Tongue (tissue), 3 donors: ENCODE measurements at places on chromosomes 11 and 22. TPM values are rescaled to one million over a fixed set of nuclear protein-coding genes. Genes with fewer than 3 reads are reported as not detected.

DNA sequence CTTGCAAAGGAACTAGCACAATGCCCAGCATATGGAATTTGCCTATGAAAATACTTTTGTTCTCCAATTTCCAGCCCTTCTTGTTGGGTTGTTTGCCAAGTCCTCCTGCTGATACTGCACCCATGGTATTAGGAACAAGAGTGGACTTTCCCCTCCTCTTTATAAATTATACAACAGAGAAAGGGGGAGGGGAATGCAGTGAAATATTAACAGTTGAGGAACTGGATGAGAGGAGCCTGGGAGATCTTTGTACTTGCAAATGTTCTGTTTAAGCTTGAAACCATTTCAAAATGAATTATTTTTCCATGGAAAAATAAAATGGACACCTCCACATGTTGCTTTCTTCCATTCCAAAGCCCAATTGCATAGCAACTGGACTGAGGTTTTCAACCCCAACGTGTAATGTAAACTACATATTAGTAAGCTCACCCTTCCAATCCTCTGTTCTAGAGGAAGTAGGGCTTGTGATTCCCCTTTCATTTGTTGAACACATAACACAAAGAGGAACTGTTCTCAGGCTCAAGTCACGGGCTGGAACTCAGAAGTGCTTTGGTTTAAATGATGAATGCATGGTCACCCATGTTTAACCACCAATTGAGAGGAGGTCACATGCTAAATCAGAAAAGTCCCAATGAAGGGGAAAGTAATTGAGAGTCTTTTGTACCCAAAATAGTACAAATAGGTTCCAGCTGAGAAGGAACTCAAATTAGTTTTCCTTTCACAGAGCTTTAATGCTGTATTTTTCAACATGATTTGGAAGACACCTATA, 66.2 kb upstream of the ZC3H12C start:
- DNase-seq, result peak; percentile 5

GRCh38 chr11:76493626-76494539, 49.1 kb downstream of the EMSY start:
- DNase-seq, result peak; percentile 22

DNA sequence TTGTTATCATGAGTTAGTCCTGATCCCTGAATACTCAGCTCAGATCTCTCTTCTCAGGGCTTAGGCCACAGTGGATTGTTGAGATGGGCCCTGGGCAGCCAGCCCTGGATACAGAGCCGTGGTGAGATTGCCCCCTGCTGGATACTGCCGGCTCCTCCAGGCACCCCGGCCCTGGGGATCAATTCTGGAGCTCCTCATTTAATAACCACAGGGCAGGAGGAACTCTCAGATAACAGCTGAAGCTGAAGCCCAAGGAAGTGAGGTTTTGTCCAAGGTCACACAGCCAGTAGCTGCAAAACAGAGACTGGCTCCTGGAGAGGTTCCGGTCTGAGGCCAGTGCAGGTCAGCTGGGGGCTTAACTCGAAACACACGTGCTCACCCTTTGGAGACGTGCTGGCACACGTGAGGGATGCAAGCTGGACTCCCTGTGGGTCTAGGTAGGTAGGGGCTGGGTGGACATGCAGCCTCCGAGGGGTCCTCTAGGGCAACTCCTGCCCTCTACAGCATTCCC, 16.0 kb downstream of the USH1C start:
- DNase-seq, result peak; percentile 69

DNA sequence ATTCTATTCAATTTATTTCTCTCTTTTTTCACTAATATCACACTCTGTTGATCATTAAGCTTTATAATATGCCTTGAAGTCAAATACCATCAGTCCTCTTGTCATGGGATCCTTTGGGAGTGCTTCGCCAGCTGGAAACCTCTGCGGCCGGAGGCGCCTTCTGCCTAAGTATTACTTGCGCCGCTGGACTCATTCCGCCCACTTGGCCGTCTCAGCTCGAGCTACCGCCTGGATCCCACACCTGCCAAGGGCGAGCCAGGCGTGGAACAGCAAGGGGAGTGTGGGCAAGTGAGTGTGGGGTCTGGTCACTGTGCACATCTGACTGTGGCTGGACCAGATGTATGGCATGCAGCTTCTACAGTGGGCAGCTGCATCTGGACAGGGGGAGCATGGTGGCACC, 9.1 kb upstream of the MAP6 start:
- DNase-seq, result no peak

DNA sequence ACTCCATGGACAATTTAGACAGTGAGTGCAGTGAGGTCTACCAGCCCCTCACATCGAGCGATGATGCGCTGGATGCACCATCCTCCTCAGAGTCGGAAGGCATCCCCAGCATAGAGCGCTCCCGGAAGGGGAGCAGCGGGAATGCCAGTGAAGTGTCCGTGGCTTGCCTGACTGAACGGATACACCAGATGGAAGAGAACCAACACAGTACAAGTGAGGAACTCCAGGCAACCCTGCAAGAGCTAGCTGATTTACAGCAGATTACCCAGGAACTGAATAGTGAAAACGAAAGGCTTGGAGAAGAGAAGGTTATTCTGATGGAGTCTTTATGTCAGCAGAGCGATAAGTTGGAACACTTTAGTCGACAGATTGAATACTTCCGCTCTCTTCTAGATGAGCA, 51.4 kb downstream of the SPECC1L start:
- DNase-seq, result no peak

DNA sequence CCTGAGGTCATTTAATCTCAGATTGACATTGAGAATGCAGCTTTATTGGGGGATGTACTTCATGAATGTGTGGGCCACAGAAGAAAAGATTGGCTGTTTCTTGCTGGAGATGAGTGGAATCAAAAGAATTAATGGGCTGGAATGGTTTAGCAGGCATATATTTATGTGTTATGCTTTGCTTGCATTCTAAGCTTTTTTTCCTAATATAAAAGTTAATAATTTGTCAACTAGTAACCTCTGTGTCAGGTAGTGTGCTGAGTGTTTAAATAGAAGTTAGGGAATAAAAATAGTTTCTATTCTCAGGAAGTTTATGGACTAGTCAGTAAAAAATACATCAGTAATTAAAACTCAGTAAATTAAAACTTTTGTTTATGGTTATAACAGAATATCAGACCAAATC, 67.4 kb upstream of the PRODH start:
- no peak for DNase-seq

DNA sequence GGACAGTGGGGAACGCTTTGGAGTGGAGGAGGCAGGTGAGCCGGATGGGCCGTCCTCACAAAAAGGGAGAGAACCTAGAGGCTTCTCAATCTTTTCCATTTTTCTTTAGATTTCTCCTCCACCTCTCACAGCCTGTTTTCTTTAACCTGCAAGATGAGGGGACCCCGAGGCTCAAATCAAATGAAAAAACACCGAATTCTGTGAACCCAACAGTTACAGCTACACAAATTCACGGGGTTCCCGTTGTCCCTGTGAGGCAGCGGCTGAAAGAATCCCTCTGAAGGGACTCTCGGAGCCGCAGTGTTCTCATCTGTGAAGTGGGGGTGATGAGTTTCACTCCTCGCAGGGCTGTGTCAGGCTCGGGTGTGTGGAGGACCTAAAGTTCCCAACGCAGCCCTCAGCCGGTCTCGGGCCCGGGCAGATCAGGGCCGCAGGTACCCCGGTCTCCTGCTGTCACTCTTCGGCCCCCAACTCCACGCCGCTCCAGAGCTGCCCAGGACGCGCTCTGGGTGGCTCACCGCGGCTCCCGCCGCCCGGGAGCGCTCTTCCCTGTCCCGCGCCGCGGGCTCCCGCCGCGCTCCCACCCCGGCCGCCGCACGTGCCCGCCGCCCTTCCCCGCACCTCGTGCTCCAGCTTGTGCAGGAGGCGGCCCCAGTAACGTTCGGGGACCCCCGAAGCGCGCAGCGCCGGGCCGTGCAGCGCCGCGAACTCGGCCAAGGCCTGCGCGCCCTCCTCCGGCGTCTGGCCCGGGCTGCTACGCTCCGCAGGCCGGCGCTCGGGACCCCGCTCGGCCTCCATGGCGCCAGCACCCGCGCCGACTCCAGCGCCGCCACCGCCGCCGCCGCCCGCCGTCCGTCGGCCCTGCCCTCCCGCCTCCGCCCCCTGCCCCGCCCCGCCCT, at the start of gene TTLL12:
TSS of gene TTLL12 (minus strand) at position 863 of the 899 bp plus-strand sequence. CDS start at position 798, 65 bp downstream.
- DNase-seq, result peak; percentile 79

DNA sequence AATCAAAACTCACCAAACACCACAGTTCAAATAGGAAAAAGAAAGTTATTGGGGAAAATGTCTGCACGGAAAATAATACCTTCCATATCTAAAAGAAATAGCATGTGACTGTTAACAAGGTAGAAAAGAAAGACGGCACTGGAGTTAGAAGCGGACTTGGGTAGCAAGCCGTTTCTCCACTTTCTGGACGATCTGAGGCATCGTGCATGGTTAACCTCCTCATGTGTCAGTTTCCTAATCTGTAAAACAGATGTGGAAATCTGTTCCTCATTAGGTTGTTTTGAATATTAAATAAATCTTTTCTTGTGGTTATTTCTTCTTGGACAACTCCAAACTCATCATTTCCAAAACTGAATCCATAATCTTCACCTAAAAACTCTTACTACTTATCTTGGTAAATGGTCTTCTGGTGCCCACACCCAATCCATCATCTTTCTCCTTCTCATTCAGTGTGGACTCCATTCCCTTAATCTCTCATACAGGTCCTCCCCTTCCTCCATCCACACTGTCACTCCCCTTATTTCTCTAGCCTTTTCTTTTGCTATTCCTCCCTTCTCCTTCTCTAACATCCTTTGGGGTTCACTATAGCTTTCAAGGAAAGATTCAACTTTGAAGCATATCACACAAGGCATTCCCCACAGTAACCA, 53.5 kb downstream of the VSIG10L2 start:
- peak; percentile 25 for DNase-seq

- DNase-seq, result no peak
These were observed 43.0 kb downstream of the MAPK1 start for GRCh38 chr22:21824445-21824912.

DNA sequence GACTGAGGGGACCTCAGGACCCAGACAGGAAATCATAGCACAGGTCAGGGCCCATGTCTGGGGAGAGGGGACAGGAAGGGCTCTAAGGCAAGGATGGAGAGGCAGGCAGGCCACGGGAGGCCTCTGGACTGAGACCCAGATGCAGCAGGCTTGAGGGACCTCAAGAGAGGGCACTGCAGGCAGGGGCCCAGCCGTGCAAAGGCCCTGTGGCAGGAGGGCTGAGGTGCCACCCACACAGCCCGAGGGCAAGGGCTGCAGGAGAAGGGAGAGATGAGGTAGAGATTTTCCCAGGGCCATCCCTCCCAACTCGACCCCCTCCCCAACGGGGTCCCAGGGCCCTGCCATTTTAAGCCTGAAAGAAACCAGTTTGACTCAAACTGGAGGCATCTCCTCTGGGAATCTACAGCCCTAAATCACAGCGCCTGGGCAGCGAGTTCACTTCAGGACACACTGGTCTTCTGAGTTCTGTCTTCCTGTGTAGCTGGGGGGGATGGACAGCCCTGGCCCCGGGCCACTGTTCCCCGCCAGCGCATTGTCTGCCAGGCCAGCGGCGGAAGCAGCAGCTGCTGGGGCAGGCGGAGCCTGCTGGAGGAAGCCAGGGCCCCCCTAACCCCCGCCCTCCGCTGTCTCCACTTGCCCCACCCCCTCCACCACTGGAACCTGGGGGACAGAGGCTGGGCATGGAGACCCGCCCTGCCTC, 20.3 kb upstream of the WNT7B start:
- DNase-seq, result peak; percentile 96

- DNase-seq, result no peak
These were observed 432.2 kb upstream of the NARS2 start for GRCh38 chr11:79006854-79007253.

GRCh38 chr11:19344661-19345518, 104.1 kb upstream of the E2F8 start:
- DNase-seq, result peak; percentile 48

- DNase-seq, result no peak
These were observed 10.1 kb downstream of the TSPAN4 start for GRCh38 chr11:852762-853161.

DNA sequence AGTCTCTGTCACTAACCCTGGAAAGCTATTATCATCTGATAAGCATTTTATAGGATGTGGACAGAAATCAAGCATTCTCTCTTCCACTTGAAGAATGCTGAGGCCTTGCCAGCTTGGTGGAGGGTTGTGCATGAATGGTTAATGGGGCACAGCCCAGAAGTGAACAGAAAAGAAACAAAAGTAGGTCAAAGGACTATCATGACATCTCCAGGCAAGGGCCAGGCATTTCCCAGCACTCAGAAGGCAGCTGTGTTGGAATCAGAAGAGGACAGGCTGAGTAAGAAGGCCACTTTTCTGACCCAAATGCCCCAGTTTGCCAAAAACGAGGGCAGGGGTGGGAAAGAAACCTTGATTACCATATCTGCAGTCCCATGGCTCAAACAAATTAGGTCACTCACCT, 12.4 kb downstream of the TENM4 start:
- DNase-seq, result no peak

DNA sequence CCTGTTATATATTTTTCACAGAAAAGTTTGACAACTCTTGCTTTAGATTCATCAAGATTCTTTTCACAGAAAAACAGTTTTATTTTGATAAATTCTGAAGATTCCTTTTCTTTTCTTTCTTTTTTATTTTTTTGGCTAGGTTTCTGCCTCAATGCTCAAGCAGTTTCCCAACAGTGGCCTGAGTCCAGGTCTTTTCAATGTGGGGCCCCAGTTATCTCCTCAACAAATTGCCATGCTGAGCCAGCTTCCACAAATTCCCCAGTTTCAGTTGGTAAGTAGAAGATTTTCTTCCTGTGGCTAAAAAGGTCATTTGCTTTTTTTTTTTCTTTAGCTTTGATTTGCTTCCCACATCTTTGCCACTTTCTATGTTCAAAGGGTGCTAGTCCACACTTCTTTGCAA, 46.0 kb upstream of the ADSL start:
- DNase-seq, result no peak

DNA sequence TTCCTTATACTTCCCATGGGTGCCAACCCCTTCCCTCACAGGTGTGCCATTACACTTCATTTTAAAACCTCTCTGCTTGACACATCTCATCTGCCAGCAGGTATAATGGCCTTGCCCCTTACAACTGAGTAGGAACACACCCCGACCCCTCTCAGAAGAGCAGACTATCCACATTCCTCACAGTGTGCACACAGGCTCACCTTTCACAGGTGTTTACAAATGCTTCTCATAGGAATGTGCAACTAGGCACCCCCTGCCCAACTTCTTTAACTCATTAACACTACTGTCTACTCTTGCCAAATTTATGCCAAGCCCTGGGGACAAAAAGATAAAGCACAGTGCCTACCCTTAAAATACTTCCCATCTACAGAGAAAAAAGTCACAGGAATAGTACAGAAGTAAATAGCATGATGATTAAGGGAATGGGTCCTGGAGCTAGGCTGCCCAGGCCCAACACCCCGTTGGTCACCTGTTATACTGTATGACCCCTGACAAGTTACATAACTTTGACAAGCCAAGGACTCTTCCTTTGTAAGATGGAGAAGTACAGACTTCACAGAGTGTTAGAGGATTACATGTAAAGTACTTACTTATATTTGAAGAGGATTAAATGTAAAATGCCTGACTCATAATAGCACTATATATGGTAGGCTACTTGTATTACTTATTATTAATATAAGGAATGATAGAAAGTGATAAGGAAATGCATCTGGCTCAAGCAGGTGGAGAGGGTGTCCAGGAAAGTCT, 15.2 kb downstream of the TRIM3 start:
- no peak for DNase-seq

SCUBE2 gene
- 53.9 TPM for total RNA-seq

TMEM121B gene
- total RNA-seq, result 0.82 TPM

MYBPC3 gene
- not detected for total RNA-seq

ST3GAL4 gene
- 30.9 TPM for total RNA-seq

UVRAG gene
- 24.7 TPM for total RNA-seq
